HT1080 (cell line): ENCODE measurements at places on chromosomes 7 and 10. TPM values are rescaled to one million over a fixed set of nuclear protein-coding genes. Genes with fewer than 3 reads are reported as not detected.

Gene SFR1
- 16.3 and 17.3 TPM in 2 replicates for total RNA-seq

Gene NEUROD6
- total RNA-seq = not detected in 2 replicates

Gene FGF8
- not detected in 2 replicates for total RNA-seq

Gene GLI3
- total RNA-seq = 4.2 and 5.9 TPM in 2 replicates

Gene PLPP4
- total RNA-seq = 27.6 and 47.7 TPM in 2 replicates

Gene FAM24B
- 7.2 and 7.9 TPM in 2 replicates for total RNA-seq

Gene SYT15
- 0.07 and 0.08 TPM in 2 replicates for total RNA-seq

Gene LOXL4
- not detected in 2 replicates for total RNA-seq
